HCT116 (cell line): ENCODE measurements at places on chromosomes 2 and 18. TPM values are rescaled to one million over a fixed set of nuclear protein-coding genes. Genes with fewer than 3 reads are reported as not detected.

TBR1 gene
- 0.17 TPM for total RNA-seq

STK39 gene
- 118 TPM for total RNA-seq

ANKRD12 gene
- 23.5 TPM for total RNA-seq

GPR148 gene
- not detected for total RNA-seq

DNA sequence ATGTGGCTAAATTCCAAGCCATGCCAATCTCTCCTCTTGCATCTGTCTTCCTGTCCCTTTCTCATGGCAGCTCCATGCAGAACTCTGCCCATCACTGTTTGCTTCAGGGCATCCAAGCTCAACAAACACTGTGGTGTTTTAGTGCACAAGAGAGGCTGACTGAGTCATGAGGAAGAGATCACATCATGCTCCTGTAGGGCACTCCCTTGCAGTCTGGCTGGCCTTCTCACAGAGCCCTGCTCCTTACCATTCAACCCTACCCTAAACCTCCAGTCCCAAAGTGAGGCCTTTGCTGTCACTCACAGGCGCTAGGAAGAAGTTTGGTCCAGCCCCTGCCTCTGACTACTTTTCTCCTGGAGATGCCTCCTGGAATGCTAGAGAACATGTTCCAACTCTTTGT lies 194.0 kb downstream of the LRATD1 start:
- no peak overlapping the region for H3K4me3 ChIP-seq
- no peaks in the 10 kb centered on the region for H3K27me3 ChIP-seq
- no peaks in the 10 kb centered on the region for H3K4me1 ChIP-seq
- no peaks in the 10 kb centered on the region for H3K36me3 ChIP-seq

GRCh38 chr2:19038071-19039015 lies 320.1 kb downstream of the OSR1 start:
- DNase-seq = no peak
- peaks cover 21% of the 10 kb centered on the region; the same call in 1 of the 2 replicates for H3K27me3 ChIP-seq
- no peak overlapping the region for H3K4me3 ChIP-seq

DNA sequence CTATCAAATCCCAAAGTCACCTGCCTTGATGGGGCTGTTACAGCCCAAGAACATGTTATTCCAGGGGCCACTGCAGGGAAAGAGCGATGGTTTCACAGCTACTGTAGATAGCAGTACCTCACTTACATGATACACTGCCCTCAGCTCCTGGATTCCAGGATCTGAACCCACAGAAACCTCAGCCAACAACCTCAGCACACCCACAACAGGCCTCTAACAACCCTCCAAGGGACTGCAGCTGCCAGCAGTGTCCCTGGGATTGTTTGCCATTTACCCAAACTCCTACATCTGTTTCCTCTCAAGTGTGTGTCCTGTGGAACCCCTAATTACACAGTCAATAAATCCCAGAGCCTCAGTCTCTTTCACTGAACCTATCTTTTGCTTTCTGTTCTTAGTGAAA lies 28.2 kb downstream of the OSBPL1A start:
- H3K27me3 ChIP-seq = no peaks in the 10 kb centered on the region
- no peak overlapping the region for H3K27ac ChIP-seq
- H3K36me3 ChIP-seq = peaks cover 3% of the 10 kb centered on the region; the same call in 1 of the 2 replicates
